Amygdala (tissue), 56 donors: ENCODE measurements at places on chromosomes 3 and 15.

DNA sequence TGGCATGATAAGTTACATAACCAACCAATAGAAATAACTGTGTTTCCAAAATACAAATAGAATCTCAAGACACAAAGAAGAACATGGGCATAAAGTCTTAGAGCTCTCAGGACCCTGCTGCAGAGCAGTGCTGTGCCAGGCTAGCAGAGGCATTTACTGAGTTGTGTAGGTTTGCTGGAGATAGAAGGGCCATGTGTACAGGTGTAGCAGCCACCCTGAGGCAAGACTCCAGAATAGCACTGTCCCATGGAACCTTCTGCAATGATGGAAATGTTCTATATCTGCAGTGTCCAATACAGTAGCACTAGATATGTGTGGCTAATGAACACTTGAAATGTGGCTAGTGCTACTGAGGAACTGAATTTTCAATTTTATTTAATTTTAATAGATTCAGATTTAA lies 267.0 kb upstream of the UMPS start:
- no peak for DNase-seq

DNA sequence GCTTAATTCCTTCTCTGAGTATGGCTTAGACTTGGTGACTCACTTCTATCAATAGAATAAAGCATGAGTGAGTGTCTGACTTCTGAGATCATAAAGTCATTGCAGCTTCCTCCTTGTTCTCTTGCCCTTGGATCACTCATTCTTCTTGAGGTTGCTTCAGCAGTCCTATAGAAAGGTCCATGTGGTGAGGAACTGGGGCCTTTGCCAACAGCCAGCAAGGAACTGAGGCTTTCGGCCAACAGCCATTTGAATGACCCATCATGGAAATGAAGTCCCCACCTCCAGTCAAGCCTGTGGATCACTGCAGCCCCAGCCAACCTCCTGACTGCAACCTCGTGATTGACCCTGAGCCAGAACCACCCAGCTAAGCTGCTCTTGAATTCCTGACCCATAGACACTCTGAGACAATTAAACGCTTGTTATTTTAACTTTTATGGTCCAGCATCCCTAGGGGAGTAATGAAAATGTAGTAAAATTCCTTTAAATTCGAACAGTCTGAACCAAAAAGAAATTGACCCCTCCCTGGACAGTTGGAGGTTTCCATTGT lies 84.5 kb downstream of the WDR76 start:
- peak; percentile 77 for DNase-seq

- no peak for DNase-seq
Observed at GRCh38 chr15:42108189-42108588, 13.8 kb upstream of the PLA2G4D start.

DNA sequence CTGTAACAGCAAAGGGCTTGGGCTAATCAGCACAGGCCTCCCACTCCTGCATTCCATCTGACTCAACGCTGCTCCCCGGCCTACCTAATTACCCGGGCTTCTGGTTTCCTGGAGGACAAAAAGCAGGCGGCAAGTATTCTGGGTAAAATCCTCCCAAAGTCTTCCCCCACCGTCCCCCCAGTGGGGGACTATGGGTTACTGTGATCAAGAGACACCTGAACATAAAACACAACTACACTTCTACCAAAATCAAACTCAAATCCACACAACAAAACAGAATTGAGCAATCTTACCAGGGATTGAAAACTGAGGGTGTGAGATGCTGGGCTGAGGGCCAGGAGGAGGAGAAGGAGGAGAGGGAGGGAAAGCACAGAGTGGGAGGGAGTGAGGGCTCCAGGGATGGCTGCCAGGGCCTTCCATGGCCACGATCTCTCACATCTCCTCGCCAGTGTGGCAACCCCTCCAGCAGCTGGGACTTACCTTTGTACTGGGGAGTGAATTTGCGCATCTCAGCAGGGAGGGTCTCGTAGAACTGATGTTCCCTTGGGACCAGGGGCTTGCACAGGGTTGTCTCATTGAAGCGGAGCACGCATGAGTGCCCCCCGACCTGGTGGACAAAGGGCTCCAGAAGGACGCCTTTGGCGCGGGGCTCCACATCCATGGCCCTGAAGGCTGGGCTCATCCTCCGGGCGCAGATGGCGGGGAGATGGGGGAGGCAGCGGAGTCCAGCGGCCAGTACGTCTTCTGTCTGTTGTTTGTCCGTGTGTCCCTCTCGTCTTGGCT lies 9.1 kb upstream of the NCKIPSD start:
- peak; percentile 51 for DNase-seq

GRCh38 chr3:187586226-187586625 lies 84.0 kb downstream of the SST start:
- DNase-seq, result no peak

- no peak for DNase-seq
Observed at GRCh38 chr3:115651599-115651998, 28.3 kb downstream of the GAP43 start.

GRCh38 chr3:169528289-169528688 lies 135.2 kb downstream of the MECOM start:
- no peak for DNase-seq

DNA sequence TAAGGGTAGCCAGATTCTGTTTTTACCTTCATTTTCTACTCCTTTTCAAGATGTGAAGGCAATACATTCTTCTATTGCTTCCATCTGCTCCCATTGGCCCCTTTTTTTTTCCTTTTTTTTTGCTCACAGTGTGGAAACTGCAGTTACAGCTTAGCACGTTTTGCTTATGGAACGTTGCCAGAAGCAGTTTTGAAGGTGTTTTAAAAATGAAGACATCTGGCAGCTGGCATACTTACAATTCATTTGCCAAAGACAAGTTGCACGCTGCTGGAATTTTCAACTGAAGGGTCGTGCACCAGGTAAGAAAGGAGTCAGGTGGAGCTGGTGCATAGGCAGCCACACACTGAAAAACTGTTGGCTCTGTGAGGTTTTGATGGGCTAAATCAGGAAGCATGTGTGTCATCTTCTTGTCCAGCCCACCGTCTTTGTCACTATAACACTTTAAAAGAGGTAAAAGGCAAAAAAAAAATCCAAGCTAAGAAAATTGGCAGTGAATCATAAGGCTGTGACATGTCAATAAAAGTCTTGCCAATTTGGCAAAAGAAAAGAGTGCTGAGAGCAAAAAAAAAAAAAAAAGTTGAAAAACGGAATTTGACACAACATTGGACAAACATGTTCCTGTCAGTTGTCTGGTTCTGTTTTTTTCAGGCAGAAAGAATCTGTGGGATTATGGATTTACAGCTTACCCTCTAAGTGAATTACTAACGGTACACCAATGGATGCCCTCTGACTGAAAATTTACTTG lies 225.4 kb upstream of the SOX2 start:
- no peak for DNase-seq

GRCh38 chr15:88016406-88016805 lies 240.1 kb downstream of the NTRK3 start:
- no peak for DNase-seq

DNA sequence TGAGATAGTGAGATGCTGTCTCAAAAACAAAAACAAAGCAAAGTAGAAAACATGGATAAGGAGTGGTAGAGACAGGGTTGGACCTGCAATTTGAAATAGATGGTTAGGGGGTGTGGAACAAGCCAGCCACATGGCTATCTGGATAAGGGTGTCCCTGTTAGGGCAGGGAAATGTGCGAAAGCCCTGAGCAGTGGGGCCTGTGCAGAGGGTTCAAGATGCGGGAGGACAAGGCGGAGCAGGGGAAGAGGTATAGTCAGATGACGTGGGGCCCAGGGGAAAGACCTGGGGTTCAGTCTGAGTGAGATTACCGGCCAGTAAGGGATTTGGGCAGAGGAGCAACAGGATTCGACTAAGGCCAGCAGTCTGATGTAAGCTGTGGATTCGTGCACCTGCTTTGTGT lies 18.4 kb upstream of the NR2E3 start:
- DNase-seq, result no peak

DNA sequence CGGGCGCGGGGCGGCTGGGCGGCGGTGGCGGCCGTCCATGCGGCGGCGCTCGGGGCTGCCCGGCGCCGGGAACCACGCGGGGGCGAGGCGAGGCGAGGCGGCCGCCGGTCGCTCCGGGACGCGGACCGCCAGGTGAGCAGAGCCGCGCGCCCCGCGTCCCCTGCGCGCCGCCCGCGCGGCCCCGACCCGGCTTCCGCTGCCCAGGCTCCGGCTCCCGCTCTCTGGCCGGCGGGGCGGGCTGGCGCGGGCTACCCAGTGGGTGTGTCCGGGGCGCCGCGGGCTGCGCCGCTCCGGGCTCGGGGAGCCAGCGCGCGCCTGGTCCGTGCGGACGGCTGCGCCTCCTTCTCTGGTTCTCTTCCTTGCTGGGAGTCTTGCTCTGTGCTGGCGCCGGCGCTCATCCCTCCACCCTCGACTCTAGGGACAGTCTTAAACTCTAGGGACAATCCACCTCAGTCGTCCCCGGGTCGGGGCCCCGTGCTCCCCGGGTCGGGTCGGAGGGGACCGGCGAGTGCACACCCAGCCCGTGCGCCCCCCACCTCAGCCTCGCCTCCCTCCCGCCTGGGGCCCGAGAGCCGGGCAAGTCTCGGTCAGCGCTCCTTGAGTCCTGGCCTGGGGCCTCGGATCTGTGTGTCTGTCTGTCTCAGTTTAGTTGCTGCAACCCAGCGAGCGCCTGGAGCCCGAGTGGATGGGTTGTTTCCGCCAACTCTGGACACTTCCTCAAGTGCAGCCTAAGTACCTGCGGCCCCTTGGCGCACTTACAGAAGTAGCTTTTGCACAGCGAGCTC lies 488 bp downstream of the THSD4 start:
- DNase-seq, result no peak

DNA sequence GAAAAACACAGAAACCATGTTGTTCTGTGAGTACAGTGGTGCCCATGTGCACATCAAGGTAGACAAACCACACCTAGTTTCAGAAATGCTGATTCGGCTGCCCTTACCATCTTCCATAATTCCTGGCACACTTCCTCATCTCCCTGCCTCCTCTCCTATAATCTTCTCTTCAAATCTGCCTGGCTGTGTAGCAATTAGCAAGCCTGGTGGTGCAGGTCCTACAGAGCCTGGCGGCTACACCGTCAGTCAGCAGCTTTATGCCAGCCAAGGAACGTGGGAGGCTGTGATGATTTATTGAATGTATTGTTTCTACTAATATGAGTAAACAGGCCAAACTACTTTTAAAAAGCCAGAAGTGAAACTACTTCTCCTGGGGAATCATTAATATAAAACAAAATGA lies 106.8 kb downstream of the SEMA6D start:
- no peak for DNase-seq

GRCh38 chr15:90300988-90301706 lies 35.7 kb downstream of the NGRN start:
- no peak for DNase-seq

DNA sequence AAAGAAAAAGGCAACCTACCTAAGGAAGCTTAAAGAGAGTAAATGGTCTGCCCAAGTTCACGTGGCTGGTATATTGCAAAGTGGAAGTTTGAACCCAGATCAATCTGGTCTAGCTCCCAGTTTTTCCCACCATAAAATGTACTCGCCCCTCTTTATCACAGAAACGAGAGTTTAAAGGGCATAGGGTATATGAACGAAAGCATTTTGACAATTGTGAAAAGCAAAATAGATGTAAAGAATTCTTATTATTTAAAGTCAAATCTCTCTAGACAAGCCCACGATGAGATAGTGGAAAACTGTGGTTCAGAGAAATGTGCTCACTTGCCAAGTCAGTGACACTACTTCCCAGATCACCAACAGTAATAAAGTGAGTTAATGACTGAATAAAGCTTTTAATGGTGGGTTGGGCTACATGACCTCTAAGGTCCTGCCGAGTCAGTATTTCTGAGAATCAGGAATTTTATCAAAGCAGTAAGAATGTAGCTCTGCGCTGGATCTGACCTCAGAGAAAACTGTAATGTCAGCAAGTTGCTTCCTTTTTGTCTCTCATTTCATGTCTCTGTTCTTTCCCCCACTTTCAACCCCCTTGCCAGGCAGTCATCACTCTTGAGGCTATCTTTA lies 23.3 kb upstream of the NEO1 start:
- DNase-seq, result no peak

DNA sequence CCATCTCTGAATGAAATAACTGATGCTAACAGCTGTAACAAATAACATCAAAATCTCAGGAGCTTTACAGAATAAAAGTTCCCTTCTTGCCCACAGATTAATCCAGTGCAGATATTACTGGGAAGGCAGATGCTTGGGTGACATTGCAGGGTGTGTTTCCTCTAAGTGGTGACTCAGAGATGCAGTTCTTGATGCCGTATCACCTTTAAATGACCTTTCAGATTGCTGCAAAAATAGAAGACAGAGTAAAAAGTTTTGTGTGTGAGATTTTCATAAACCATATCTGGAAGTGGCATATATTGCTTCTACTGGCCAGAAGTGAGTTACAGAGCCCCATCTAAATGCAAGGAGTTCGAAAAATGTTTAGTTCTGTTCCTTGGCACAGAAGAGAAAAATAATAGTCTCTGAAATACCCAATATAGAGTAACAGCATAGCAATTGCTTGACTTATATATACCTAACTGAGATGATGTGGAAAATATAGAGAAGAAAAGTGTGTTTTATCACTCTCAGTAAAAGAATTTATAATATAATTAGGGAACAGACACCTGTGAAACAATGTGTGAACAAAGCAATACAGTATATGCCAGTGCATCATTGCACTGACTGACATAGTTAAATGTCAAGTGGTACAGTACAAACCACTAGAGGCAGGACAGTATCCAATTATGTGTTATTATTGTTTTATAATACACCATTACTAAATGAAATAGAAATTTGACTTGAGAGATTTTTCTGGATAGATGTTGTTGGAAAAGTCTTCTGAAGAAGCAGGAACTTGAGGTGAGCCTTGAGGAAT lies 430.7 kb upstream of the CBLB start:
- no peak for DNase-seq

DNA sequence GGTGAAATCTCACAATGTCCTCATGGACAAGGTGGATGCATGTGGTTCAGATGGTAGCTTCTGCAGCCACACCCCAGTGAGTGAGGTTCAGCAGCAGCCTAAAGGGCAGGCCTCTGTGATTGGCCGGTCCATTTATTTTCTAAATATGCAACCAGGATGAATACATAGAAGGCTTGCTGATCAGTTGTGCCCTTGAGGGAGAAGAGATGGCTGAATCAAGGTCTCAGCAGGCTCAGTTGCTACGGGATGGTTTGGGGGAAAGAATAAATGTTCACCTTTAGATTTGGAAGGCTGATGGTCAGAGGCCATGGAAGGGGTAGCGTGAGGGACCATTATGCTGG lies 53.7 kb upstream of the FGD5 start:
- no peak for DNase-seq

- no peak for DNase-seq
Observed at GRCh38 chr3:50573566-50574443, 4.5 kb downstream of the HEMK1 start.

DNA sequence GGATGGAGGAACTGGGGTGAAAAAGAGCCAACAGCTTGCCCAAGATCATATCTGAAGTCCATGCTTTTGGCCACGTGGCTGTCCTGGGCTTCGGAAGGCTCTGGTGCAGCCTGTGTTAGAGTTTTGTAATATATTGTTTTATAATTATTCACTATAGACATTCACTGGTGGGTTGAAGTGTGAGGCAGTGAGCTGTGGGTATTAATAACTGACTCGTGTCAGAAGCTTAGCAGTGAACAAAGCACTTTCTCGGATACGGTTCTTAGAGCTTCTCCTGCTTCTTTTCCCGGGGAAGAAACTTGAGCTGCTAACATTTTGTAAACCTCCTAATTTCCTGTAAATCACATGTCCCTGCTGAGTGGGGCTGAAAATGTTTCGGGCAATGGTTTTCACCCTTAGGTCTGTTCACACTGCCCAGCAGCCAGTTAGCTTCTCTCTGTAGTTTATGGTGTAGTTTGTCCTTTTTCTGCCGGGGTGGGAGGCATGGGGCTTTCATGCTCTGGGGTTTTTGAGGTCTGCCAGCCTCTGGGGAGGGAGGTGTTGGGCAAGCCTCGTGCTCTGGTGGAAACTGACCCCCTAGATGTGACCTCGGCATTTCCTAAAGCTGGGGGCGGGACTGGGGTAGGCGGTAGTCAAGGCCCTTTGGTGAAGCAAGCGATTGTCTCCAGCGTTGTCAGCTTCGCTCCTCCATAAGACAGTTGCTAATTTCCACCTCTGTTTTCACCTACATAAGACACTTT lies 1.7 kb downstream of the MRAS start:
- DNase-seq, result no peak
